ENCODE measurements at places on chromosomes 16 and 17.

- no peak for DNase-seq
Observed at GRCh38 chr16:61891460-61891859, 144.8 kb downstream of the CDH8 start.

DNA sequence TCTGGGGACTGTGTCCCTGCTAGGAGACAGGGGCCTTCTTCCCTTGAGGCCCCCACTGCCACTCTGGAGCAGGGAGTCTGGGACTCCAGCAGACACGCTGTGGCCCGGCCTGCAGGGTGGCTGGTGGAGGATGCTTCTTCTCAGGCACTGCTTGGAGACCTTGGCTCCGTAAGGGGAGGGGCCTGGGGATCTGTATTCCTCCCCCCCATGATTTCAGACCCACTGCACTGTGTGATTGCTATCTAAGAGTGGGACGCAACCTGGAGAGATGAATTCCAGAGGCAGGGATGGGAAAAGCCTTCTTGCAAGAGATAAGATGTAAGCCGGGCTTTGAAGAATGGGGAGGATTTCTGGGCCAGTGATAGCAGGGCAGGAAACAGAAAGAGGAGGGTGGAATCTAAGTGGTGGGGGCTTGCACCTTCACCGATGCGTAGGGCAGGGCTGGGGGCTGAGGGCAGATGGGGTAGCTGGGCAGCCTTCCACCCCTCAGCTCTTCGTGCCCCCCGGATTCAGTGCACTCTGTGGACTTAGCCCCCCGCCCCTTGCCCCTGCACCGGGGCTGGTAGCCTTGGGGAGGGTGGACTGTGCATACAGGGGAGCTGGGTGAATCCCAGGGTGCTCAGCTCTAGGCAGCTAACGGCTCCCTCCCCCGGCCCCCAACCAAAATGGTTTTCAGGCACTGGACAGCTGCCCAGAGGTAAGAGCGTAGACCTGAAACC lies 5.2 kb upstream of the GSE1 start:
- DNase-seq, result no peak

- DNase-seq, result no peak
Observed at GRCh38 chr16:67760206-67760955, 41.3 kb upstream of the GFOD2 start.

DNA sequence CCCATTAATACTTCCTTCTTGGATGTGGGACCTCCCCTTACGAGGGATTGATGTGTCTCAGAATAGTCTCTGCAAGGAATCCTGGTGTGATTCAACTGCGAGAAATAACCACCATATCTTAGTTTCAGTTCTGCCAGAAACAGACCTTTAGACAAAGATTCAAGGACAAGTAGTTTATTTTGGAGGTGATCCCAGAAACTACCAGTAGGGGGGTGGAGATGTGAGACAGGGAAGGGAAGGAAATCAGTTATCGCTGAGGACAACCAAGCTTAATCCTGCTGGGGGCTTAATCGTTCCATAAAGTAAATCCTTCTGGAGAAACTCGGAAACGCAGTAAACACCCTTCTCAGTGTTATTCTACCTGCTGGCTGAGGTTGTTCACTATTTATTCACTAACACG lies 5.0 kb upstream of the SDR42E1 start:
- DNase-seq, result no peak

DNA sequence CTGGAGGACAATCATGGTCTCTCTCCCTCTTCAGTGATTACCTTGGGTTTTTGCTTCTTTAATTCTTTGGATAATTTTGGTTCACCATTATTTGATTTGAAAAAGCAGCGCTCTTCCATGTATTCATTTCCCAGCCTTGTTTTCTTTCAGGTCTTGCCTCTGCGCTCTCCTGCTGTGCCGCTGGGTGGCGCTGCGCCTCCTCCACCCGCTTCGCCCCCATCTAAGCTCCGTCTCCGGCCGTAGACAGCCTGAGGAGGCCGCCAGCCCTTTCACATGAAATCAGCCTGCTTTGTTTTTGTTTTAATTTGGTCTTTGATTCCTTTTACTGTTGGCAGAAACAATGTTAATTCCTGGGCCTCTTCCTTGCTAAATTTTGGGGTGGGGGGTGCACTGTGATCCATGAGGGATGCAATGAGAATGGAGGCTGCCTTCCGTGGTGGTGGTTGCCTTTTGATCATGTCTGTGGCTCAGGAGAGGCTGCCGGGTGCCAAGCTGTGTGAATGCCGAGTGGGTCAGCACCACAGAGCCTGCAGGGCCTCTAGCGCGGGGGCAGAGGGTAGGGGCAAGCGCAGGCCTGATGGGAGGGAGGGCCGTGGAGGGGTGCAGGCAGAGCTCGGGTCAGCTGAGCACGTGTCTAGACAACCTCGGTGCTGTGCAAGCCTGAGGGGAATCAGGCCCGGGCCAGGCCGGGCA lies 64.1 kb downstream of the PLD6 start:
- DNase-seq, result no peak

DNA sequence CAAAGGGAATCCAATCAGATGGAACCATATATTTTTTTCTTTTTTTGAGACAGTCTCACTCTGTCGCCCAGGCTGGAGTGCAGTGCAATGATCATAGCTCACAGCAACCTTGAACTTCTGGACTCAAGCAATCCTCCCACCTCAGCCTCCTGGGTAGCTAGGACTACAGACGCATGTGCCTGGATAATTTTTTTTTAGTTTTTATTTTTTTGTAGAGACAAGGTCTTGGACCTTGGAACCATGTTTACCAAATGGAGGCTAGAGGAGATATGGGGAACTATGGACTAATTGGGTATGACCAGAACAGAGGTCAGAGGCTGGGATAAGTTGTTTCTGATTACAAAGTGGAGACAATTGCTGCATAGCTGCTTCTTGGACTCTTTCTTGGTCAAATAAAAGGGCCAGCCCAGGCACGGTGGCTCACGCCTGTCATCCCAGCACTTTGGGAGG lies 41.2 kb upstream of the ADCY9 start:
- no peak for DNase-seq

DNA sequence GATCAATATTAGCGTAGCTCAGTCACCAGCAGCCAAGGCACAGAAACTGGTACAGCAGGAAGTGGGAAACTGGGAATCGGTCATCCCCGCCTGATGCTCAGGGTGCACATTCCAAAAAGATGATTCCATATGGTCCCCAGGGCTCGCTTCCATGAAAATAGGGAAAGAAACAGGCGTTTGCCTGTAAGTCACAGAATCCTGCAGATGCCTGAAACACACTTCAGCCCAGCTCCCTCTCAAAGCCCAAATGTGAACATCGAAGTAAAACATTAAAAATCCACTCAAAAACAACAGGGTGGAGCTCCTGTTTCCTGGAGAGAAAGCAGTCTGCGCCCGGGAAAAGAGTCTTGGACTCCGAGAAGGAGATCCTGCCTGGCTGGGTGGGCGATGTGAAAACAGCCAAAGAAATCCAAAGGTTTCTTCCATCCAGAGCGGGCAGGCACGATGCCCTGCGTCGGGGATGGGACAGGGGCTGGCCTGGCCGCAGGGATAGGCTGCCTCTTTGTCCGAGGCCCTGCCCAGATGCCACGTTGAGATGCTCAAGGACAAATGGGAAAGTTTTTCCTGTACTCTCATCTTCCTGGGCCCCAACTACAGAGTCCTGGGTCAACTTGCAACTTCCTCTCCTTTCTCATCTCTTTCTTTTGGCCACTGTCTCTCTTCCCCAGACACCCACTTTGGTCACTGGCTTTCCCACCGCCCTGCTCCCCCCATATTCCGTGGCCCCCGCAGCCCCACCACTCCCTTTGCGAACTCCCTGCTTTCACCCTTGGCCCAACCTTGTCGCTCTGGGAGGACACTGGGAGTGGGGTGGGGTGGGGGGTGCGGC lies 743 bp downstream of the WIPI1 start:
- DNase-seq, result no peak

DNA sequence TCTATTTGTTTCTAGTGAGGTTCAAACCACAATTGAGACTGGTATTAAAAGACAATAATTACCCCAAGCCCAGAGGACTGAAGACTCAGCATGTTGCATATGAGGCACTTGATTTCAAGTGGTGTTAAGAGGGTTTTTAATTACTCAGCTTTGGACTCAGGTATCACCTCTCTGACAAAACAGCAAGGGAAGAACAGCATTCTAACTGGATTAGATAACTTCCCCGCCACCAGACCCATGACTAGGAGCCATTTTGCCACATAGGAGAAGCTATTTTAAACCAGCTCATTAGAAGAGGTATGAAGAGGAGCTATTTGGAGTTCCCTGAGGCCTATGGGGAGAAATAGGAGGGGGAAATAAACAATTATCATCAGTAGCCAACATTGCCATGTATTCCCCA lies 226.1 kb upstream of the TOX3 start:
- no peak for DNase-seq

DNA sequence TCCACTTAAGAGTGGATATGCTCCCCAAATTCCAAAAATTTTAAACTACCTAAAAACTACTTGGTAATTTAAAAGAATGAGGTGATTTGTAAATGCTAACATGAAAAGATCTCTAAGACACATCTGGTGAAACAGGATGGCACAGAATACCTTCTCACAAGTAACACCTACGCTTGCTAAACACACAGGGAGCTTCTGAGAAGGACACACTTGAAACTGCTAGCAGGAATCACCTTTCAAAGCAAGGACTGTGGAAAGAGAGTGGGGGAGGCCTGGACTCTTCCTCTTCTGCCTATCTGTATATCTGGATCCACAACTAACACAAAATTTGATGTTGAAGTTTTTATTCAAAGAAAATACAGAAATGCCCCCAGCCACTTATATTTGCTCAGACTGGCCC lies 52.4 kb downstream of the CYTH1 start:
- no peak for DNase-seq

GRCh38 chr17:76599694-76600460 lies 14.2 kb upstream of the ST6GALNAC2 start:
- no peak for DNase-seq

DNA sequence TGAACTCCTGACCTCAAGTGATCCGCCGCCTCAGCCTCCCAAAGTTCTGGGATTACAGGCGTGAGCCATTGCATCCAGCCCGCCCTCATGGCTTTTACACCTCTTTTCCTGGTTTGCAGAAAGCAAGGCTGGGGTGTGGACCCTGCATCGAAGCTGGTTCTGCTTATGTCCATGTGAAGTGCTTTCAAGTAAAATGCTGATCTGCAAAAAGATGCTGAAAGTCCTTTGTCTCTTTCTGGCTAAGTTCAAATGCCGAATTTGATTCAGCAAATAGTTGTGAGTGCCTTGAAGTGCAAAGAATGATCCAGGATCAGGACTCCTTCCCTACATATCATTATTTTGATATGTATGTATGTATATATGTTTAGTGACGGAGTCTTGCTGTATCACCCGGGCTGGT lies 17.1 kb downstream of the NAA60 start:
- DNase-seq, result no peak

DNA sequence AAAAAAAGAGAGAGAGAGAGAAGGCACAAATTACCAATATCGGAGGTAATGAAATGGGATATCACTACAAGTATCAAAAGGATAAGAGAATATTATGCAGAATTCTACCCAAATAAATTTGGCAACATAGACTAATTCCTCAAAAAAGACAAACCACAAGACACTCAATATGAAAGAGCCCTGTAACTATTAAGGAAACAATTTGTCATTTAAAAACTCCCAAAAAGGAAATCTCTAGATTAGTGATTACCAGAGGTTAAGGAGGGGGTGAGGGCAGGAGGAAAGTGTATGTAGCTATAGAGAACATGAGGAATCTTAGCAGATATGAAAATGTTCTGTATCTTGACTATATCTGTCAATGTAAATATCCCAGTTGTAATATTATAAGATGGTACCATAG lies 54.0 kb downstream of the CFDP1 start:
- DNase-seq, result no peak

DNA sequence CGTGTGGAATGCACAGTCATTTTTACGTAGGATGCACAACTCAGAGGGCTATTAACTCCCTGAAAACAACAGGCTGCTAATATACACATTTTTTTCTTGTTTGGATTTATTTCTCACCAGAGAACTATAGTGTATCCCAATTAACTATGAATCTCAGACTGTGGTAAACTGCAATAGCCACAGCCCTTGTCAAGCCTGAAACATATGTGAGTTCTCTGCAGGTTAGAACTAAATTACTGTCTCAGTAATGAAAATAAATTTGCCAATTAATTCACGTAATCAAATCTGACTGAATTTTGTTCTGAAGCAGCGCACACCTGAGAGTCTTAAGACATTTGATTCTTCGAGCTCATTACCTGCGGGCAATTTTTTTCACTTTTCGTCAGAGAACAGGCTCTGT lies 318.6 kb downstream of the PMP22 start:
- DNase-seq, result no peak

DNA sequence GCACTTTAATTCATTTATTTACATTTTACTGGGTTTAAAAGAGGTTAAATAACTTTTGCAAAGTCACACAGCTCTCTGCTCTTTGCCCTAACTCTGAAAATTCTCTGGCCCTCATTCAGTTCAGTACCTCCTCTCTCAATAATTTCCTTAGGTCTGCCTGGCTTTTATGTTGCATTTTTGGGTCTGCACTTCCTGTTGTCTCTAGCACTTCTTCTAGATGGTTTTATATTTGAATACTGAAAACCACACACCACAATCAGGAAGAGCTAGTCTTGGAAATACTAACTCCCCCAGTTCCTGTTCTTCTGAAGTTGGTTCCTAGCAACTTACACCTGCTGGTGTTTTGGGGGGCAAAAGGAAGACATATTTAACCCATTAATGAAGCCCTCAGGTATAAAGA lies 577.9 kb downstream of the HS3ST4 start:
- no peak for DNase-seq

GRCh38 chr16:85570735-85571562 lies 42.2 kb upstream of the GSE1 start:
- no peak for DNase-seq

DNA sequence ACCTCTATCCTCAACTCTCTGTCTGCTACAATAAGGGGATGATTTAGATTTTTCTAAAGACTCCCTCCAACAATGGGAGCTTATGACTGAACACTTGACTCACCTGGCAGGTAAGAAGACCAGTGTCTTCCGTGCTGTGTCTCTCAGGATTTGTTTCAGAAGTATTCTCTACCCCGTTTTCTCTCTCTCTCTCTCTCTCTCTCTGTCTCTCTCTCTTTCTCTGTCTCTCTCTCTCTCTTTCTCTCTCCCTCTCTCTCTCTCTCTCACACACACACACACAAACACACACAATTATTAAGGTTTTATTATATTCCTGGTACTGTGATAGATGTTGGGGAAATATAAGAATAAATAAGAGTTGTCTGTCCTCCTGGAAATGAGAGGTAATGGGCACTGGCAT lies 263.9 kb downstream of the TOX3 start:
- DNase-seq, result no peak

GRCh38 chr17:55420067-55420775 lies 1.4 kb downstream of the MMD start:
- no peak for DNase-seq

- no peak for DNase-seq
Observed at GRCh38 chr17:83177611-83178532, 98.5 kb downstream of the METRNL start.

- DNase-seq, result no peak
Observed at GRCh38 chr16:30033270-30033669, 2.2 kb upstream of the TLCD3B start.

All from stimulated activated CD8-positive, alpha-beta memory T cell treated with anti-CD3 and anti-CD28 coated beads, Interleukin-7, amount 100 ng/mL, for 4 hours (primary cell).